ENCODE measurements at places on chromosomes 16 and 17.
A peak's percentile ranks its signal among the peaks of the same experiment; 100 is the strongest.

DNA sequence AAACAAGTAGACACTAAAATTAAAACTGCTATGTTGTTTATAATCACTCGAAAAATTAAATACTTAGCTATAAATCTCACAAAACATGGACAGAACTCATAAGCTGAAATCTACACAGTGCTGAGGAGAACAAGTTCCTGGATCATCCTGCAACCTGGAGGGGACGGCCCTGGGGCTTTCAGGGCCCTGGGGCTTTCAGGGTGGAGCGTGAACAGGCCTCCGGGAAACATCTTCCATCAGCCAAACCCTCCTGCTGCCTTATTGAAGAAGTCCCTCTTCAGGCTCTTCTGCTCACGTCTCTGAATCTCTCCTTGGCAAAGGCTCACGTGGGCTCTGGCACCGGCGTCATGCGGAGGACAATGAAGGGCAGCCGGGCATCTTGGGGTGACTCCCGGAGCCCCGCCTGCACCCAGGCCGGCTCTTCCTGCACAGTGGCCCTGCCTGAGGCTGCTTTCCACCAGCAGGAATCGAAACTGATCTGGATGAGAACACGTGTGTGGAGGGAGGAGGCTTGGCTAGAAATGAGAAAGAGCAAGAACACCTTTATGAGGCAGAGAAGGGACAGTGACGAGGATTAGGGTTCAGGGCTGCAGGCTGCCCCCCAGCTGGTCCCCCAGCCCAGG, 127.3 kb downstream of the CDRT15L2 start:
- no peak for DNase-seq

DNA sequence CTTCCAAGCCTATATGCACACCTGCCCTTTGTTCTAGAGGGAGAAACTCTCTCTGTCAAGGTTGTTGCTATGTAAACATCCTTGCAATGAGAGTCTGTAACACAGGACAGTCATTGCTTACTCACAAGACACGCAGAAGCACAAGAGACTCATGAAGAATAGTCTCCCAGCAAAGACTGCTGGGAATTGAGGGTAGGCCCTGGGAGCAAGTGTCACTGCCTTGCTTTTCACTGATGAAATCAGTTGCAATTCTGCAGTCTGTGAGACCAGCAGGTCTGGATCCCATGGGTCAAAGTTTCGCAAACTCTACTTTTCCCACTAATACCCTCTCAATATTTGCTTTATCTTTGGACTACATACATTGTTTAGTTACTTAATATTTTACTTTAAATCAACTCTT, 177.4 kb downstream of the FTO start:
- no peak for DNase-seq

GRCh38 chr17:54919425-54919824, 18.8 kb downstream of the TOM1L1 start:
- no peak for DNase-seq

DNA sequence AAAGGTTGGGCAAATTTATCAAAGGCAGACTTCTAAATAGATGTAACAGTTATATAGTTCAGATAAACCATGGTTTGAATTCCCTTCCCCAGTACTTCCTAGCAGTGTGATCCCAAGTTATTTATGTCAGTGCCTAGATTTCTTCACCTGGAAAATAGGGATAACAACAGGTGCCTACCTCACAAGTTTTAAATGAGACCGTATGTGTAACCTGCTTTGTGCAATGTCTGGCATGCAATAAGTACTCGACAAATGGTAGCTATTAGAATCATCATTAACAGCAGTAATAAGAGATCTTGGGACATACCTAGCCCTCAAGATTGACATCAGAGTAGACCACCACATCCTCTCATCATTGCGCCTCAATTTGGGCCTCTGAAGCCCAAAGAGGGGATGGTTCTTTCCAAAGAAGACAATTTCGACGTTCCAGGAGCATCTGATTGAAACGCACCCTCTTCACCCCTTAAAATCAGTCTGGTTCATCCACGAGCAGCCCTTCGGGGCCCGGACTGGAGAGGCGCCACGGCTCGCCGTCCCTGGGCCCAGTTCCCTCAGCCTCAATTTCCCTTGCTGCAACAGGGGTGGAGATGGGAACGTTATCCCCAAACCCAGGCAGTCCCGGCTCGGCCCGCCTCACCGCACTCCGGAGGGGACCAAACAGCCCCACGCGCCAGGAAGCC, 541 bp downstream of the ACACA start:
- no peak for DNase-seq

DNA sequence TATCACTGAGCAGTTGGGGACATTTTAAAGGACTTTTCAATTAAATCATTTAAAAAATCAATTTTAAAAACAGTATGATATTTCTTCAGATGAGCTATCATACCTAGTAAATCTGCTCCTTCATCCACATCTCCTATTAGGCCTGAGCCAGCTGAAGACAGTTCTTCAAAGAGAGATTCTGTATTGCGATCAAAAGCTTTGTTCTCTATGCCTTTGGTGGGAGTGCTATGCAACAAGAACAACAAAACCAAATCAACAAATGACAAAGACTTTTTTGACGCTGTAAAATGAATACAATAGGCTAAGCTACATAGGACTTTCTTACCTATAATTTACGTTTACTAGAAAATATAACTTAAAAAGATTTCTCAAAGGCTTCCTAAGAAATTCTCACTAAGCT, 106.5 kb downstream of the SPAG9 start:
- no peak for DNase-seq

- DNase-seq, result peak; percentile 64
Observed at GRCh38 chr17:75065562-75066151, 18.6 kb downstream of the KCTD2 start.

GRCh38 chr16:57859331-57859730, 57.0 kb upstream of the KIFC3 start:
- no peak for DNase-seq

GRCh38 chr17:64784353-64785010, 122.4 kb upstream of the SMURF2 start:
- no peak for DNase-seq

- no peak for DNase-seq
Observed at GRCh38 chr16:30113031-30113710, at the start of gene GDPD3. Gene GDPD3 (minus strand): TSS chr16:30113537. CDS start chr16:30113478, 59 bp downstream.

DNA sequence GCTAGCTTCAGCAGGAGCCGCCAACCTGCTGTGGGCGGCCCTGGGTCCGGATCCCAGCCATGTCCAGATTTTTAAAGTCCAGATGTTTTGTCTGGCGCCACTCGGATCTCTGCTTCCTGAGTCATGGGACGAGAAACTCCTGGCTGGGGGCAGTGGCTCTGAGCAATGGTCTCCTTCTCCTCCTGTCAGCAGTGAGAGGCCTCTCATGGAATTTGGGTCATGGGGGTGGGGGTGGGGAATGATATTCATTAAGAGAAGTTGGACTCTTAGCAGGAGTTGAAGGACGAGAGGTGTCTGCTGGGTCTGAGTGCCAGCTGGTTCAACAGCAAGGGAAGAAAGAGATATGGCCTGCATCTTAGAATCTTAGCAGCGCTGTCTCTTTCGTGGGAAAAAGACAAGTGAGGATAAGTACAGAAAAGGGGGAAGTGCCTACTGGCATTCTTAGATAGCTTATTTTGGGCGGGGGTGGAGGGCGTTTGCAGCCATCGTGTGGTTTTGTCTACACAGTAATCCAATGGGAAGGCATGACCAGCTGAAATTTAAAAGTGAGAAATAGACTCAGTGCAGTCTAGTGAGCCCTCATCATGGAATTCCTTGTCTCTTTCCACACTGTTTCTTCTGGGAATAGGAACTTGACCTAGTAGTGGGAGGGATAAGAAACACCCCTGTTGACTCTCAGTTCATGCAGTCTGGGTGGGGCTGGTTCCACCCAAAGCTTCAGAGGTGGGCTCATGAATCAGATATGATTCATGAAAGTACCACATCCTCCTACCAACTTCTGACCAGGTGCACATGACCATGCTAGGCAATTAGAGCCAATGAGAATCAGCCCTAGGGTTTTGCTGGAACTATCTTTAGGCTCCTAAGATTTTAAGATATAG, 80.5 kb downstream of the MYH13 start:
- DNase-seq, result peak; percentile 38

DNA sequence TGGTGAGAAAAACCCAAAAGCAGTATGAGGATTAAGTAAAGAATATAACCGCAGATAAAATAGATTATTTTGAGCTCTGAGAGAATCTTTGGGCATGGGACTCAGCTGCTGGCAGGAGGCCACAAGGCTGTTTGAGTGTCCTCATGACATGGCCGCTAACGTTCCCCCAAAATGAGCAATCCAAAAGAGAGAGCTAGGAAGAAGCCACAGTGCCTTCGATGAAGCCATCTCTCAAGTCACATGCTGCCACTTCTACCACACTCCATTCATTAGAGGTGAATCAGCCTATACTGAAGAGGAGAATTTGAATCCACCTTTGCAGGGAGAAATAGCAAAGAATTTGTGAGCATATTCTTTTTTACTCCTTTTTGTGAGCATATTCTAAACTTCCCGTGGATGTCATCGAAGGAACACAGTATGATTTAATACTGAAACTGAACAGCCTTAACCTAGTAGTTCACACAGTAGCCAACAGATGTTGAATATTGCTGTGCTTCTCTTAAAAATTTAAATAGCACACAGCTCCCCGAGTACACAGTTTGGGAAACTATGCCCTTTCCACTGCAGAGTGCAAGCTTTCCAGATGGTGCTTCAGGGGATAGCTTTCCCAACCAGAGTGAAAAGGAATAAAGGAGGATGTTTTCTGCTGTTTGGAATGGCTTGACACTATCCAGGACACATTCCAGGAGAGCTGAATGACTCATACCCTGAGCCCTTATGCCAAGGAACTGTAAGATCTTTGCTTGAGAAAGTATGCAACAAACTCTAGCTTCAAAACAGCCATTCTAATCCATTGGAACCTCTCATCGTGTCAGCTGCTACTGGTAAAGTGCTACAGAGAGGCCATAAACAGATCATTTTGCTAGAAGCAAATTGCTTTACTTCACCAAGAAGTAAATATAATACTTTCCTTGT, 33.9 kb downstream of the ANKFY1 start:
- no peak for DNase-seq

GRCh38 chr17:58322581-58323185, 5.9 kb downstream of the TSPOAP1 start:
- no peak for DNase-seq

DNA sequence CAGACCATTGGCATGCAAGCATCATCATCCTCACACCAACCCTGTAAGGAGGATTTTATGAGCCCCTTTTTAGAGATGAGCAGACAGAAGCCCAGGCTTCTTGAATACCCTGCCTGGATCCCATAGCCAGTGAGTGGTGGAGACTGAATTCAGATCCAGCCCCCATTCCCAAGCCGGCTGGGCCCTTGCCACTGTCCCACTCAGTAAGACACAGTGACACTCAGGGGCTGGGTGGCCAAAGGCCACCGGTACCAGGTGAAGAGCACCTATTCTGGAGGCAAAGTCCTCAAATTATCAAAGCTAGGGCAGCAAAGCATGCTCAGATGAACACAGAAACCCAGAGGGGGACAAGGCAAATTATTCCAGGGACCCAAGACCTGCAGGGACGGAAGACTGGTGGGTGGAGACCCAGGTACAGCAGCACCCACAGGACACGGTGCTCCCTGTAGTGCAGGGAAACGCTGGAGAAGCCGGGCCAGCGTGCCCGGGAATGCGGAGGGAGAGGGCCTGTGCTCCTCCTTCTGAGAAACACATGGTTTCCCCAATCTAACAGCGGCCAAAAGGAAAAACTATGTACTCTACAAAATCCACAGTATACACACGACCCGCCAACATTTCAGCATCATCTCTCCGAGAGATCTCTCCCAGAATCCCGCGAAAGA, 33.2 kb upstream of the CRHR1 start:
- DNase-seq, result no peak

DNA sequence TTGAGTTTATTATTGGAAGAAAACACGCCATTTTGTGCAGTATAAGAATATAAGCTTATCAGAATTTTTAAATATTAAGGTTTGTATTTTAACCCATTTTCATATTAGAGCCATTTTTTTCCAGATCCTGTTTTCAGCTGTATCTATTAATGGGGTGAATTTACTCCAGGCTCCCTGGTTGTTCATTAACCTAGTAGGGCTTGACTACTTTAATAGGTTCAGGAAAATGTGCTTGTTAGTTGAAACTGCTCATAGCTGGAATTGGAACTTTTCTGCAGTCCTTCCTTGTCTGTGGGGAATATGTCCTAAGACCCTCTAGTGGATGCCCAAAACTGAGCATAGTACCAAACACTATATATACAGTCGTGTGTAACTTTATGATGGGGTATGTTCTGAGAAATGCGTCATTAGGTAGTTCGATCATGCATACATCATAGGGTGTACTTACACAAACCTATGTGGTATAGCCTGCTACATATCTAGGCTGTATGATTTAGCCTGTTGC, 28.0 kb downstream of the NFAT5 start:
- no peak for DNase-seq

DNA sequence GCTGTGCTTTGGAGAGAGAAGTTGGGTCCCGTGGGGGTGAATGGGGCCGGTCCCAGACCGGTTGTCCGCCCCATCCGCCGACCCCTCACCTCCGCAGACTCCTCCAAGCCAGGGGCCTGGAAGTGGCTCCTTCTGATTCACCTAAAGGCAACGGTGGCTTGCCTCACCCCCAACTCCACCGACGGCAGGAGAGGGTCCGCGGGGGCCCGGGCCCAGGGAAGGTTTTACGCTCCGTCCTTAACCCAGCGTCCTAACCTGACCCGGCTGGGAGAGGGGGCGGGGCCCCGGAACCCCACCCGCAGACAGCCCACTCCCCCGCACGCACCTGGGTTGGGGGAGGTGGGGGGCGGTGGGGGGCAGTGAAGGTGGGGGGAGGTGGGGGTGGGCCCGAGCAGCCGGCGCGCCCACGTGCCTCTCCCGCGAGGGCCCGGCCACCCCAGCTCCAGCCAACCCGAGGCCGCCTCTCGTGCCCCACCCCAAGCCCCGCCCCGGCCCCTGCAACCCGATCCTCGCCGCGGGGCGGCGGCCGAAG, 12.7 kb upstream of the CD300A start:
- DNase-seq, result peak; percentile 97

- peak; percentile 74 for DNase-seq
Observed at GRCh38 chr17:17792551-17793377, 44.0 kb downstream of the SREBF1 start.

DNA sequence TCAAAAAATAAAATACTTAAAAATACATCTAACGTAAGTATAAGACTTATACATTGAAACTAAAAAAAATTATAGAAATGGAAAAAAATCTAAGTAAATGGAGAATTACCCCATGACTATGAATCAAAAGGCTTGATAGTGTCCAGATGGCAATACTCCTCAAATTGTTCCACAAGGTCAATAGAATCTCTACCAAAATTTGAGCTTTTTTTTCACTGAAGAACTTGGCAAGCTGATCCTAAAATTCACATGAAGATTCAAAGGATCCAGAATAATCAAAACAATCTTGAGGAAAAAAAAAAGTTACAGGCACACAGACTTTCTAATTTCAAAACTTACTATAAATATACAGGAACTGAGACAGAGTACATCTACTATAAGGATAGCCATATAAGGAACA, 448.4 kb upstream of the CDH11 start:
- DNase-seq, result no peak

GRCh38 chr17:47810200-47810821, 11.3 kb downstream of the OSBPL7 start:
- DNase-seq, result no peak

DNA sequence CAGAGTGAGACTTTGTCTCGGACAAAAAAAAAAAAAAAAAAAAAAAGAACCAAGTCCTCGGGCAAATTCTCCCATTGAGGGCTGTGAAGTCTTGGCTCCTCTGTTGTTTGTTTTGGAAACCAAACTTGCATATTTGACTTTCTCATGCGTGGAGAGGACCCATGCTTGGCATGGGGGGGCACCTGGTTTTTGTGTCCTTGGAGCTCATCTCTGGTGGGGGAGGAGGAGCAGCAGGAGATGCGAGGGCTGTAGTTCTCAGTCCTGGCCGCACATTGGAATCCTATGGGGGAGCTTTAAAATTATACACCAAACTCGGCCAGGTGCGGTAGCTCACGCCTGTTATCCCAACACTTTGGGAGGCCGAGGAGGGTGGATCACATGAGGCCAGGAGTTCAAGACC, 74.5 kb downstream of the ABCC6 start:
- no peak for DNase-seq

Data from GM20000 (cell line).